Foreskin keratinocyte (primary cell): ENCODE measurements at places on chromosomes 1 and 21. TPM values are rescaled to one million over a fixed set of nuclear protein-coding genes. Genes with fewer than 3 reads are reported as not detected.

TINAGL1 gene
- polyA plus RNA-seq: 153 and 177 TPM in 2 replicates

GRCh38 chr1:183758913-183759312 lies 46.0 kb upstream of the RGL1 start:
- no peak for DNase-seq

FMO4 gene
- 1.4 and 1.5 TPM in 2 replicates for polyA plus RNA-seq

OSCP1 gene
- polyA plus RNA-seq: 4.9 TPM in 2 replicates

DNA sequence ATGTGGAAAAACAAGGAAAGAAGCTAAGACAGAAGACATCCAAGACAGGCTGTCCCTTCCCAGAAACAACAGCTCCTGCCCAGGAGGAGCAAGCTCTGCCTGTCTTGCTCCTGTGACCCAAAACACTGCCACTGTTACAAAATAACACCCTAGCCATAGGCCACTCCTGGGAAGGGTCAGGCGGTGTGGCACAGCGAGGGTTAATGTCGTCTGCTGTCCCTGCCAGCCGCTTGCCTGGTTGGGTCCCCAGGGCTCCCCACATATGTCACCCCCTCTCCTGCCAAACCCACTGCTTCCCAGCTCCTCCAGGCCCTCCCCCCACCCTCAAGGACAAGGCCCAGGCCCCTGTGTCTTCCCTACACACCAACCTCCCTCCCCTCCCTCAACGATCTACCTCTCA lies 3.9 kb upstream of the NHLH1 start:
- DNase-seq: no peak

DNA sequence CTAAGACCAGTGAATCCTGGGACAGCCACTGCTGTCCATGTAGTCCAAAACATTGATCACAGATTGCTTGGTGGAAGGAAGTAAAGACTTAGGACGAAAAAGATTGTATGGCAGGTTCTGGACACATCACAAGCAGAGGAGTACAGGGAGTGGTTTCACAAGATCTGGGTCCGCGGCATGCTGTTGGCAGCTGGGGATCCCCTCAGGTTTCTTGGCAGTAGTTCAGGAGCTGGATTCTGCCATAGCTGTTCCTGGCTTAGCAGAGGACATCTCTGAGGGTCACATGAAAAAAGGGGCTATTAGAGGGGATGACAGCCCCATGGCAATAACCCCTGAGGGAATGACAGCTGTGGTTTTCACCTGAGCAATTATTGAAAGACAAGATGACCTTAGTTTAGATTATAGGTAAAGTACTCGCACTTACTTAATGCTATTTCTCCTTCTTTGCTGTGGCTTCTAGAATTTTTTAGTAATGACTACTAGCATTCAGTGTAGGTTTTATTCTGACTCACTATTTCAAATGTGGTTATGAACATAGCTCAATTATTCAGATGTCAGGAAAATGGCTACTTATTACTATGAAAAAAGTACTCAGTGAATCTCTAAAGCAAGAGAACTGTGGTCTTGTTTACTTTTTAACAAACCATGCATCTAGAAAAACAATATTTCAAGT lies 8.2 kb downstream of the KRTAP27-1 start:
- peak; percentile 76 for DNase-seq

WDR64 gene
- polyA plus RNA-seq: not detected in 2 replicates

DNA sequence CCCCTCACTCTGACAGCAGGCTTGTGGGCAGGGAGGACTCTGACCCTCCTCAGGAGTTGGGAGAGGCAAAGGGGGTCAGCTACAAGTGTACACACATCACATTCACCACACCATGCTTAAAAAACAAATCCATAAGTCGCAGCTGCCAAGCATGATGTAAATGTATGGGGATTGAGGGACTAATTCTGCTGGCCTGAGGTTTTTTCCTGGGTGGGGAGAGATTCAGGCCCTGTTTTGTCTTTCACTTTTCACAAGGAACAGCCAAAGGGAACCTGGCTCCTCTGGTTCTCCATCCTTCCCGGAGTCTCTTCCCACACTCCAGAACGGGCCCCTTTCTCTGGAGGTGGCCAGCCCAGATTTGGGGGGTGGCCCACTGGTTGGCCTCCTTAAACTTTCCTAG lies 1.3 kb upstream of the MTARC2 start:
- no peak for DNase-seq

GRCh38 chr1:31336687-31337467 lies 36.0 kb downstream of the FABP3 start:
- no peak for DNase-seq

LENEP gene
- polyA plus RNA-seq: not detected in 2 replicates

B3GALT5 gene
- not detected in 2 replicates for polyA plus RNA-seq

DNA sequence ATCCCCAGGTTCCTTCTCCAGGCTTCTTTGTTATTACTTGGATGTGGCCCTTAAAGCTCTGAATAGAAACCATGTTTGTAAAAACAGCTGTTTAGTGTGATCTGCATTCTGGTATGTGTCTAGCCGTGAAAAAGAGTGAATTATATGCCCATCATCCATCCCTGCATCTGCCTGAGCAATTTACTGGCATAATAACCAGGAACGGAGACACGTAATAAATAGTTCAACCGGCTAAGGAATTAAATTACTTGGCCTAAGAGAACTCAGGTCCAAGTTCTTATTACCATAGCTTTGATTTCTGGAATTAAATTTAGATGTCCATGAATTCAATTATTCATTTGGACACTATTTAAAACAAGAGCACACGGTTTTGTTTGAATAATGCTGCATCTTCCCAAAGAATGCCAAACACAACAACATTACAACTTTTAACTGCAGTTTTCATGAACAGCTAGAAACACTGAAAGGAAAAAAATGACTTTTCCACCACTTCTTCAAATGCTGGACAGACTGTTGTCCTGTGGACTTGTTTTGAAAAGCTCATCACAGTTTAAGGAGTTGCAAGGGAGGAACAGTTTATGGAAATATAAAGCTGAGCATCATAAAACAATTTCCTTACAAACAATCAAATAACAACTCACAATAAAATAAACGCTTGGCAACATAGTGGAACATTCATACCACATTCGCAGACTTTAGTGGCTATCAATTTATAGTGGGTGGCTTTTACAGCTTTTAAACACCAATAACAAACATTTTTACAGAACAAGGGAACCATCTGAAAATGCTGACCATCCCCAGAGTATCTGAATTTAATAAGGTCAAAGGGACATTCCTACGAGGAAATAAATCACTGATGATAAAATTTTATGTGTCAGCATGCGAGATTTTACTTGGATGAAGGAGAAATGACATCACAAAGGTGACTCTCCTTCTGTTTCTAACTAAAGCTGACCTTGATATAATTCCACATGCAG lies 144.7 kb downstream of the APP start:
- no peak for DNase-seq

PSRC1 gene
- 24.0 and 33.7 TPM in 2 replicates for polyA plus RNA-seq

SLFNL1 gene
- not detected in 2 replicates for polyA plus RNA-seq

AIRE gene
- polyA plus RNA-seq: not detected in 2 replicates

SLC2A5 gene
- 0.06 and 0.07 TPM in 2 replicates for polyA plus RNA-seq

DNA sequence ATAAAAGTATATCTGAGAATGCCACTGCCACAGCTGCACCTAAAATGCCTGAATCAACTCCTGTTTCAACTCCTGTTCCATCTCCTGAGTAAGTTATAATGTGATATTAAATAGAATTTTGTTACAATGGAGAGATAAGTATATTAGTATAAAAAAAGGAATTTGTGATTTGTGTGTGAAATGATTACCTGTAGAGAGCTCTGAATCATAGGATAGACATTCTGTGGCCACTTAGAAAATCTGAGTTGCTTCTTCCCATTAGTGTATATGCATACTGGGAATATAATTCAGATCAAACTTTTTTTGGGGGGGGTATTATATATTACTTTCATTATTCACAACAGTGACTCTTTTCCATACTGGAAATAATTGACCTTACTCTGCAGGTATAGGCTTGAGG lies 52.9 kb downstream of the SUCO start:
- peak; percentile 60 for DNase-seq

TMEM201 gene
- polyA plus RNA-seq: 8.0 and 8.9 TPM in 2 replicates

DNA sequence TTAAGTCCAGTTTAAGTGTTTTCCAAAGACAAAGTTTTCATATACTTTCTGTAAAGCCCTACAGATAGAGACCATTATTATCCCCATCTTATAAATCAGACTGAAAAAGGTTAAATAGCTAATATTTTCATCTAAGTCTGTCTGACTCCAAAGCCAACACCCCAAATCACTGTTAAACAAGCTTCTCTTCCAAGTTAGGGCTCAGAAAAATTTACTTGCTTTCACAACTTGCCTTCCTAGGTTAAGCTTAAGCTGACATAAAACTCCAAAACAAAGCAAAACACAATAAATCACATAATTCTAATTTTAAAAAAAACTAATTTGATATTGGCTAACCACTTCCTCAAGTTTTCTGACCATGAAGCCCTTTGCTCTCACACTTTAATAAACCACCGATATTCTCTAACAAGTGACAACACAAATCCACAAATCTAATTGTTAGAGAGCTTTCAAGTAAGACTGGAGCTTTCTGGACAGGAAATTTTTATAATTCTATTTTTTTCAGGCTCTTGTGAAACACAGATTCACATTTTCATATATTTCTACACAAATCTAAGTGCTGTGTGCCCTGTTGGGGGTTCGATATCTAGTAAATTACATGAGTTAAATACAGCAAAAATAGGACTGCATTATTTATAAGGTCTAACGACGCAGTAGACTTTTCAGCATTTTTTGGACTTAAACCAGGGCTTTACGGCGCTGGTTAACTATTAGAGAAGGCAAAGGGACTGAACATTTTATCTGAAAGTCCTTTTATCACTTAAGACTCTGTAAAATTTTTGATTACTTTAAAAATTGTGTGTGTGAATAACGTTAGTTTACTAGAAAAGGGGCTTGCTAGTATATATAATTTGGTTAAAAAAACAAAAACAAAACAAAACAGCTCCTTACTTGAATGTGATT lies 2.1 kb downstream of the GNG12 start:
- no peak for DNase-seq

TRIM67 gene
- not detected in 2 replicates for polyA plus RNA-seq

GRCh38 chr21:32772281-32773047 lies 909 bp upstream of the PAXBP1 start:
- DNase-seq: no peak

ZNF648 gene
- not detected in 2 replicates for polyA plus RNA-seq

GRCh38 chr1:235946571-235946981 lies 79.9 kb upstream of the LYST start:
- DNase-seq: no peak

DNA sequence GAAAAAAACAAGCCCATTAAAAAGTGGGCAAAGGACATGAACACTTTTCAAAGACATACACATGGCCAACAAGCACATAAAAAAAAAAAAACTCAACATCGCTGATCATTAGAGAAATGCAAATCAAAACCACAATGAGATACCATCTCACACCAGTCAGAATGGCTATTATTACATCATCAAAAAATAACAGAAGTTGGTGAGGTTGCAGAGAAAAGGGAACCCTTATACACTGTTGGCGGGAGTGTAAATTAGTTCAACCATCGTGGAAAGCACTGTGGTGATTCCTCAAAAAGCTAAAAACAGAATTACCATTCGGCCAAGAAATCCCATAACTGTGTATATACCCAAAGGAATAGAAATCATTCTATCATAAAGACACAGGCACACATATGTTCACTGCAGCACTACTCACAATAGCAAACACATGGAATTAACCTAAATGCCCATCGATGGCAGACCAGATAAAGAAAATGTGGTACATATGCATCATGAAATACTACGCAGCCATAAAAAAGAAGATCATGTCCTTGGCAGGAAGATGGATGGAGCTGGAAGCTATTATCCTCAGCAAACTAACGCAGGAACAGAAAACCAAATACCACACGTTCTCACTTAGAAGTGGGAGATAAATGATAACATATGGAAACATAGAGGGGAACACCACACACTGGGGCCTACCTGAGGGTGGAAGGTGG lies 70.1 kb downstream of the INTS7 start:
- no peak for DNase-seq

- peak; percentile 31 for DNase-seq
These were observed 1.6 kb downstream of the NRIP1 start for GRCh38 chr21:15063081-15063813.

GRCh38 chr1:41350055-41350378 lies 11.2 kb upstream of the FOXO6 start:
- no peak for DNase-seq

DNA sequence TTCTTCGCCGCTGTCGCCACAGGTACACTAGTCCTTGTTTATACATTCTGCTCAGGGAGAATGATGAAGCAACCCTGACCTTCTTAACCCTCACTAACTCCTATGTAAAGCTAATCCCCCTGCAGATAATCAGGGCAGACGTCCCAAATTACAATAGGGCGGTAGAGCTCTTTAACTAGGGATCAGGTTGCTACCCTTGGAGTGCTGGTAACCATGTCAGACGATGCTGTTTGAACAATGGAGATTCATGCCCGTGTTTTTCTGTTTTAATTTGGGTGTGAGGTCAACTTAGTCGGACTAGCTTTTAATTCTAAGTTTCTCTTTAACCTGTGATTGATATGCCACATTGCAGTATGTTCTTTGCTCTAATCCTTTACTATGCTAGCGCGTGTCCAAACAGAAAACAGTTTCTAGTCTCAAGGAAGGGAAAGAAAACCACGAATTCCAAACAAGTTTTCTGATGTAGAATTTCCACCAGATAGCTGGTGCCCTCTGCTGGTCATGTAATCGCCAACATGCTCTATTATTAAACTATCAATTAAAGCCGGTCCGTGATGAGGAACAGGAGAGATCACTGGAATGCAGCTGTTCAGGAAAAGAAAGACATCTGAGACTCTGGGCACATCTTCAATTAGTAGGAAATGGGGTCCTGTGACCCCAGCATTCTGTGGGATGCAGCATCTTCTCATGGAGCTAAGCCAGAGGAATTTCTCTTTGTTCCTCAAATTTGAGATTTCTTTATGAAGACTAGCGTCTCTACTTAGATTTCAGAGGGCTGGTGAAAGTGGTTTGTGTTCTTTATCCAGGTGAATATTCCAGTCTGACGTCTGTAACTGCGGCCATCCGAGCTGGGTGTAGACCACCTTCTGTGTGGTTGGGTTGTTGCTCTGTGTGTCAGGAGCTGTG lies 18.3 kb upstream of the VAMP3 start:
- no peak for DNase-seq

CFHR5 gene
- not detected in 2 replicates for polyA plus RNA-seq
